ENCODE measurements at places on chromosomes 2 and 18. TPM values are rescaled to one million over a fixed set of nuclear protein-coding genes. Genes with fewer than 3 reads are reported as not detected.

Gene IL36G
- not detected for total RNA-seq

DNA sequence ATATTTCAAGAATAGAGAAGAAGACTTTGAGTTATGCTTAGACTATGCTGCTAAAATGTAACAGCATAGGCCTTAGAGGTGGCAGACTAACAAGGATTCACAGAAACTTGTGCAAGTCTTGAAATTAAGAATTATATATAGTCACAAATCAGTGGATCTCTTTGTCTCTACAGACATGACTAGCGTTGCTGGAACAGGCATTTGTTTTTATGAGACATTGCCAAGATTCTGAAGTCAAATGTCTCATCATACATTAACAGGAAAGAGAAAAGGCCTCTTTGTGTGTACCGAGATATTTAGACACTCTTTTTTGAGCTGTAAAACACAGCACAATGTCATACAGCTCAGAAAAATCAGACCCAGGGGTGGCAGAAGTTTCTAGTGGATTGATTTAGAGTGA, 207.1 kb downstream of the TMX3 start:
- no peak for DNase-seq

DNA sequence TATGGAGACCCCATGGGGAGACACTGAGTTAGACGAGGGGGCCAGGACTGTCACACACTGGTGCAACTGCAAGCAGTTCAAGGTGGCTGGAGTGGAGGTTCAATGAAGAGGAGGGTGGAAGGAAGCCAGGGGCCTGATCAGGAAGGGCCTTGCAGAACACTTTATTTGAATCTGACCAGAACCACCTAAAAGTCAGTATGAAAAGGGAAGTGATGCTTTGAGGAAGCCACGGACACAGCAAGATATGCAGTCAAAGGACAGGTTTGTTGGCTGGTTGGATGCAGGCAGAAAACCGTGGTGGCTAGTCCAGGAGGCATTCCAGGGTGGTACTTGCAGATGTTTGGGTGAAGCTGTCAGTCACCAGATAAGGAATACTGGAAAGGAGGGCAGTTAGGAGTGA, 3.5 kb upstream of the FAM124B start:
- DNase-seq: no peak

DNA sequence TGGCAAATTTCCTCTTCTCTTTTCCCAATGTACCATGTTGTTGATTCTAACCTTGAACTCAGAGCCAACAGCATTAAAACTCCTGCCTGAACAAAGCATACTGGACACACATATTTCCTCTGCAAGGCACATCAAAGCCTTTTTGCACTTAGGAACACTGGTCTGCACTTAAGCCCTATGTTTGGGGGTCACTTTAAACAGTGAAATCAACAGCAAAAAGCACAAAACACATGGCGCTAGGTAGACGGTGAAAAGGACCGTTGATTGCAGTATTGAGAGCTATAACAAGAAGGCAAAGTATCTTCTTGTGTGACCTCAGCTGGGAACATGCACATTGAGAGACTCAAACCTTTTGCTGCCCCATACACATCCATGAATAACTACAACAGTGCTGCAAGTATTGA, 83.9 kb upstream of the SH3BP4 start:
- DNase-seq: no peak

Gene POTEJ
- total RNA-seq: not detected

DNA sequence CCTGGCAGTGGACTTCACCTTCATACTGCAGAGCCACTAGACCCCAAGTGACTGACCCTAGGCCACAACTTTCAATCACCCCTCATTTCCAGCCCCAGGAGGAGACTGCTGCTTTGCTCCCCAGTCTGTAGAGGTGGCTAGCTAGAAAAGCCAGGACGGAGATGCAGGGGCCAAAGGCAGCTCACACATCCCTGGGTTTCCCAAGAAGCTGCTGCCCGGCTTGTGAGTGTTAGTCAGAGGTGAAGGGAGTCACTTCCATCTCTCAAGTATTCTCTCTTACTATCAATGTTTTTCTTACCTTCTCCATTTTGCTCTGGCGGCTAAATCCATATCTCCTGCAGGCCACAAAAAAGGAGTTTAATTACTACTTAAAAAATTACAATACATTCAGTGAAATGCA, 36.2 kb downstream of the CCDC93 start:
- no peak for DNase-seq

Gene SULT1C4
- 0.92 TPM for total RNA-seq

GRCh38 chr2:70767699-70768589, at the start of gene ADD2:
ADD2 (minus strand) TSS chr2:70768200; CDS start chr2:70706408, 61,792 bp downstream.
- no peak for DNase-seq

GRCh38 chr18:9449600-9450414, 25.5 kb upstream of the RALBP1 start:
- no peak for DNase-seq

DNA sequence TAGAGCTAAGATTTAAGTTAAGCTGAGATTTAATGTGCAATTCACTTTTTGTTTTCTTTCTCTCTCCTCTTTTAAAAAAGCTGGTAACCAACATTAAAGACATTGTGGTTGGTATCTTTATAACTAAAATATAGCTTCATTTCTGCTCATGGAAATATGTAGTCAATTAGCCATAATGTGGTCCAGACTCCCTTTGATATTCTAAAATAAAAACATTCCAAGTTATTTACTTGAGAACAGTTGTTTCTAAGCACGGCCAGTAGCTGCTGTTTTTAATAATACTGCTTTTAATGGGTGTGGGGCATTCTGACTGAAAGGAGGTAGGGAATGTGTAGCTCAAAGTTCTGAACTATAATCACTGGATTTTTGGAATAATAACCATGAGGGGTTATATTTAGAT, 183.3 kb upstream of the FBXO11 start:
- no peak for DNase-seq

- DNase-seq: no peak
These were observed 286.5 kb downstream of the MTX2 start for GRCh38 chr2:176555781-176556180.

DNA sequence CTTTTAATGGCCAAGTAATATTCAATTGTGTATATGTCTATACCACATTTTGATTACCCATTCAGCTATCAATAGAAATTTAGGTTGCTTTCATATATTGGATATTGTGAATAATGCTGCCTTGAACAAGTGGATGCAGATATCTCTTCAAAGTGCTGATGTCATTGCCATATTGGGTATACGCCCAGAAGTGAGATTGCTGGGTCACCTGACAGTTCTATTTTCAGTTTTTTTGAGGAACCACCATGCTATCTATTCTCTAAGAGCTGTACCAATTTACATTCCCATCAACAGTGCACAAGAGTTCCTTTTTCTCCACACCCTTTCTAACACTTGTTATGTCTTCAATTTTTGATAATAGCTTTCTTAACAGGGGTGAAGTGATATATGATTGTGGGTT, 306.9 kb downstream of the ZNF516 start:
- DNase-seq: no peak

Gene GEN1
- total RNA-seq: 6.3 TPM

DNA sequence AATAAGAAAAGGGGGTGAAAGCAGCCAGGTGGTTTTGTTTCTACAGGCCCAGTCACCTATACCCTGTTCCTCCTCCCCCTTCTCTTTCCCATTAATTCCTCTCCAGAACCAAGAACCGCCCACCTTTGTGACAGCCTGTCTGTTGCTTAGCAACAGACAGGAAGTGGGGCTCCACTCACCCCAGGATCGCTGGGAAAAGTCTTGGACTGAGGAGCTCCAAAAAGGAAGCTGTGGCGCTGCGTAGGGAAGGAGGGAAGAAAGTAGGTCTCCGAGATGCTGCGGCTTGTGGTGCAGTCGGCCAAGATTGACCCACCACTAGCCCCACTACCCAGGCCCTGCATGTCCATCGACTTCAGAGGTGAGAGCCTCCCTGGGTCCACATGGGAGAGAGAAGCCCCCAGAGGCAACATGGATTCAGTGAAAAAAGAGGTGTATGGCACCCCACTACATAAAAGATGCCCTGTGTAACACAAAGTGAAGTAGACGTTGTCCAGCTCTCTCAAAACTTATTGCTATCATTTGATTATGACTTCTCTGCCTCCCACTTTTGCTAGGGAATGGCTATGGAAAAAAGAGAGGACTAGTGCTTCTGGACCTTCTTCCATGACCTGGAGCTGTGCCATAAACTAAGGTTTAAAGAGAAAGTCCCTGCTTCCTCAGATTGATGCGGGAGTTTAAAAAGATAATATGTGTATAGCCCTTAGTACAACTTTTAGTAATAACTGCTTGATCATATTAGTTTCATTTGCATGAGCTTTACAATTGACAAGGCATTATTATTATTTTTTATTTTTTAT, at the start of gene FER1L5:
TSS of gene FER1L5 (plus strand) at position 201 of the 797 bp plus-strand sequence. CDS start at position 274, 73 bp downstream.
- DNase-seq: no peak

DNA sequence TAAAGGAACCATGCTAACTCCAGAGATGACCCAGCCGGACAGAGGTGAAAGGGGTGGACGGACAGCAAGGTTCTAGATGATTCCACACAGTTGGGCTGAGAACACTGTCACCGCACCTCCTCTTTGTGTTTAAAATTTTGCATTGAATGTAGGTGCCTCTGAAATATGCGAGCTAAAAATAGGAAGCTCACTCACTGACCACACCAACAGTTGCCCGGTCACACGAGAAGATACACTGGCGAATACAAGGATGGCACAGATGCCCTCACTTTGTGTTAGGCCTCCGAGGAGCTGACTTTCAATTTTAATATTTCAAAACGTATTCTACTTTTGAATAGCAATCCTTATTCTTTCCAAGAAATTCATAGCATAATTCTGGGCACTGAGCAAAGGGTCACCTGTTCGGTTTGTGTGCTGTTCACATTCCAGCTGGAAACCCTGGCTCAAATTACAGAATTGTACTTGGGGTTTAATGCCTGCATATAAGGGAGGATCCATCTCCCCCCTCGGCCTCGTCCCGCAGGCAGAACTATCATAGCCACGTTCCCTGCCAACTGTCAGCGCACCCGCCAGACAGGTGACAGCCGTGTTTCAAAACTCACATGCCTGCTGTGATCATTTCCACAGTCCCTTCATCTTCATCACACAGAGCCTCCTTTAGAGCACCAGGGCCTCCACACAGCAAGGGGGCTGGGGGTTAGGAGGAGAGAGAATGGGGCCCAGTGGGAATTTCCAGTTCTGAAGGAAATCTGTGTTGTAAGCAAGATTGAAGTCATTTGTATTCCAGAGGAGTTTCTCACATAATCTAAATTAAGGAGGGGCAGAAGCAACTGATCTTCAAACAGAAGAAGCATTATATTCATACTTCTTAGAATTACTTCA, 48.2 kb downstream of the ADI1 start:
- no peak for DNase-seq

Gene NOTO
- not detected for total RNA-seq

GRCh38 chr2:150572194-150572766, 84.8 kb upstream of the RND3 start:
- no peak for DNase-seq

GRCh38 chr2:443741-444140, 155.8 kb upstream of the ALKAL2 start:
- no peak for DNase-seq

DNA sequence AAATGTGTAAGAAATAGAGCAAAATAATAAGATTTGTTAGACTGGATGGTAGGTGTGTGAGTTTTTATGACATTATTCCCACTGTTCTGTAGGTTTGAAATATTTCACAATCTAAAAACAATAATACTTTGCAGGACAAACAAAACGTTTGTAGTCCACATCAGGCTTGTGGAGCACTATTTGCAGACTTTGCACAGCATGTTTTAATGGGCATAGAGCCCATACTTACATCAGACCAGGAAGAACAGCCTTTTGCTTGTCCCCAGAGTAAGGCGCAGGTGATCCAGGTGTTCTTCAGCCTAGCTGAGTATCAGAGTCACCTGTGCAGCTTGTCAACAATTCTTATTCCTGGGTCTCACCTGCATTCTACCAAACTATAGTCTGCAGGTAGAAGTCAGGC, 9.1 kb upstream of the STK39 start:
- DNase-seq: no peak

- no peak for DNase-seq
These were observed 22.7 kb downstream of the ATAD2B start for GRCh38 chr2:23904215-23904614.

DNA sequence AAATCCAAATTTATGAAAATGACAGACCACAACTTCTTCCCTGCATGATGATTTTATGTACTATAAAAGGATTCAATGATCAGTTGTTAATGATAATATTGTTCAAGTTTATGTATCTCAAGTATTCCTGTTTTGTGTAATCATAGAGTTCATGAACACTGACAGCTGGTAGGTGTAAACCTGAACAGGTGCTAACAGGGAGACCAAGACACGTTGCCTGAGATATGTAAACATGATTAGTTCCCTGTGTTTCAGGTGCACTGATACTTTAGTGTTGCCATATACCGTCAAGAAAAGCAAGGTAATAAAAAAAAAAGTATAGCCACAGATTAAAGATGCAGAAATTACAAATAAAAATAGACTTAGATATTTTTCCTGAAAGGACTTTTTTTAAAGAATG, 131.8 kb downstream of the BAZ2B start:
- DNase-seq: no peak

DNA sequence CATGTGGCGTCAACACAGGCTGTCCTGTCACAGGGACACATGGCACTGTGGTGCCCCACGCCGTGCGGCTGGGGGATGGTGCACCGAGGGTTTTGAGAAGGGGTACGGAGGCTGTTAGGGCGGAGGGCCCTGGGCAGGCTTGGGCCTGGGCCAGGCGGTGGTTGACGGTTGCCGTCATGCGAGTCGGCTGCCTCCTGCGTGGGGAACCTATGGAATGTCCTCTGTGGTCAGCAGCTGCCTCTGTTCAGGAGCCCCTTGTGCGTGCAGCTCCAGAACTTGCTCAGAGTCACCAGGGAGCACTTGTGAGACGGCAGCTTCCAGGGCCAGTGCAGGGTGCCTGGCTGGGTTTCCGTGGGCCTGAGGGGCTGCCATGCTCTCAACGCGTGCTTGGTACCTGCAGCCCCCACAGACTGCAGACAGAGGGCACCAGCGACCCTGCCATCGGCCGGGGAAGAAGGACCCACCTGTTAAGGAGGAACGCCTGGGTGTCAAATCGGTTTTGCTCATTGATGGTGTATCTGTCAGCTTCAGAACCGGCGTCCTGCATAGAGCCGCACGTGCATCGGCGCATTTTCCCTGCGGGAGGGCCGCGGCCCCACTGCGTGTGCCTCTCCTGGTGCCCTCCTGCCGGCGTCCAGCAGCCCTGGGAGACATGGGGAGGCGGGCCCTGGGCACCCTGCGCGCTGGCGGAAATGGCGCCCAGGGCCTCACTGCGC, 10.0 kb upstream of the D2HGDH start:
- no peak for DNase-seq

DNA sequence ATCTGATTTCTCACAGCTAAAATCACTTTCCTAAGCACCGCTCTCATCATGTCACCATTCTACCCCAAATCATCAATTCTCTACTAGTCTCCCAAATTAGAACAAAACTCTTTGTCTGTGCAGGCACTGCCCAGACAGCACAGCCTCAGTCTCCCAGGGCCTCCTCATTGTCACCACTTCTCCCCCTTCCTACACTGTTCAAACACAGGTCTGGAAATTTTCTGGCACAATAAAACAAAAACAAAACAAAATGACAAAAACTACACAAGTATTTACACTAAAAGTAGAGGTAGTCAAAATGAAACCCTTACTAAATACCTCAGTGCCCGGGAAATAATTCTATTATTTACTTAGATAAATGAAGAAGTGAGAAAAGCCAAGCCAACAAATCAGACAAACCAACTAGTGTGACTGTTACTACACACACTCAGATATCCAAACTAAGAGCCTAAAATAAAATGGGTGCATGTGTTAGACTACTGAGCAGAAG, 156.2 kb upstream of the DNMT3A start:
- no peak for DNase-seq
